Skeletal muscle cell (primary cell): ENCODE measurements at places on chromosomes 2 and 18.
A peak's percentile ranks its signal among the peaks of the same experiment; 100 is the strongest.

DNA sequence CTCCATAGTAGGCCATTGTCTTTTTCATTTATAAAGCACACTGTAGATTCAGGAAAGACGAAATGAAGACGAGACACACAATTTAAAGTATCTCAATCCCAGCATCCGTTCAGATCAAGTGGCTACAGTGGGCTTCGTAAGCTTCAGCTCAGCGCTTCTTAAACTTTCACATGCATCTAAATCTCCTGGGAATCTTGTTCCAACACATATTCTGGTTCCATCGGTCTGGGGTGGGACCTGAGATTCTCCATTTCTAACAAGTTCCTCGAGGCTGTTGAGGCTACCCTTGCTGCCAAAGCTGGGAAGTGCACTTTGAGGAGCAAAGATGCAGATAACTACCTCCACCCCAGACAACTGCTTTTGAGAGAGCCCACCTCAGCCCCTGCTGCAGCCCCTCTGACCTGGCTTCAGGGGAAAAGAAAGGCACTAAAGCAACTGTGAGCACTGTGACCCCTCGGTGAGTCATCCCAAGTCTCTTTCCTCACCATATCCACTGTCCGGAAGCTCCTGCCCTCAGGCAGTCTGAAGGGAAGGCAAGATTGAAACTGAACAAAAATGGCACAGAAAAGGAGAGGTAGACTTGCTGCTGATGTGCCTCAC, 201.1 kb upstream of the FBXO11 start:
- no peak for DNase-seq

DNA sequence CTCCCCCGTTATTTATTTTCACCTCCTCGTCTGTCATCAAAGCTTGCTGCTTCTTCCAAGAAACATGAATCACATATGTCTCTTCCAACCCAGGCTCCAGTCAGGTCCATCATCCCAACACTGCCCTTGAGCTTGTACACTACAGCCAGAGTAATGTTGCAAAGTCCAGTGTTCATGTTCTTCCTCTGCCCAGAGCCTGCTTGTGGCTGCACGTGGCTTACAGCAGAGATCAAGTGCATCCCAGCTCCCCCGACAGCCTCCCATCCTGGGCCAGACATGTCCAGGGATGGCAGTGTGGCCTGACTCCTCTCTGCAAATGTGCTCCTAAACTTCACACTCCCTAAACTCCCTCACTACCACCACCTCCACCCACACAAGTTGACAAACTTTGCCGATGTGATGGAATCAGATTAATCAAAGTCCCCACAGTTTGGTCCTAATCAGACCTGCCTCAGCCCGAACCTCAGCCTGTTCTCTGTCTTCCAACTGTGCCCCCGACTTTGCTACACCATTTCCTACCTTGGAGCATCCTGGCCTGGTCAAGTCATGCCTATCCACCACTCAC, 54.2 kb upstream of the MAPRE3 start:
- DNase-seq = no peak

GRCh38 chr2:195049372-195050031, 607.5 kb upstream of the SLC39A10 start:
- DNase-seq = no peak

GRCh38 chr2:34705551-34706247, 1106.6 kb upstream of the FAM98A start:
- no peak for DNase-seq

- no peak for DNase-seq
Observed at GRCh38 chr18:79944126-79944731, 7.2 kb downstream of the SLC66A2 start.

DNA sequence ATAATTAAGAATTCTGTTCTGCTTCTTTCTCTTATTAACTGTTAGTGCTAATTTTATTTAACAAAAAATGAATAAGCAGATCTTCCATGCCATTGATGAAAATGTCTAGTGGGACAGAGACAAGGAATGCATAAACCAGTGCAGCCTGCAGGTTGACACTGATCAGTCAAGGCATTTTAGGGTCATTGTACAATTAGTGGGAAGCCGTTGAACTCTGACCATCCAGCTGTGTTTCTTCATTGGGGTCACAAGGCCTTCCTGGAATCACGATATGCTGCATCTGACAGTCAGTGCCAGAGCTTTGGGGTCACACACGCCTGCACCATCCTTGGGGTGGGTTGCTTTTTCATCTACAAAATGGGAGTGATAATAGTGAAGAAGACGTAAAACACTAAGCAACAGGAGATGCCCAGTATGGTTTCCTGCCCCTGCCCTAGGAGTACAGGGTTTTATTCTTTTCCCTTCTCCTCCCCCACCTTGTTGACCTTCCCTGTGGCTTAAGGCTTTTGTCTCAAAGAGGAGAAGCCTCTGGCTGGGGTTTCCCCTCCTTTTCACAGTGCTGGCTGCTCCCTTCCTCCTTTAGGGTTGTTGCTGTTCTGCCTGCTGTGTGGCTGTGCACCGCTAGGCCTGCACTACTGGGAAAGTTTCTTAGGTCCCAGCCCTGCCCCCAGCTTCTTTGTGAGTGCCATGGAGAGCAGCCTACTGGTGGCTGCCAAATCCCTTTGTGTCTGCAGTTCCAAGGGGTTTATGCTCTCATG, 245.6 kb downstream of the TPGS2 start:
- DNase-seq = no peak

- no peak for DNase-seq
Observed at GRCh38 chr2:84451579-84451978, 7.5 kb downstream of the SUCLG1 start.

- DNase-seq = peak; percentile 95
Observed at GRCh38 chr2:49248506-49248905, 94.2 kb upstream of the FSHR start.
